Hair follicular keratinocyte (primary cell): ENCODE measurements at places on chromosomes 2 and 18. TPM values are rescaled to one million over a fixed set of nuclear protein-coding genes. Genes with fewer than 3 reads are reported as not detected.

Gene ANO7
- 0.16 and 0.23 TPM in 2 replicates for total RNA-seq

Gene PAX3
- total RNA-seq = not detected in 2 replicates

Gene GNAL
- 17.5 and 17.6 TPM in 2 replicates for total RNA-seq

Gene ST6GAL2
- 0.08 TPM in 1 of 2 replicates, not detected in the other for total RNA-seq

Gene CYP27C1
- 3.4 and 4.9 TPM in 2 replicates for total RNA-seq

Gene ASPRV1
- 0.19 and 0.62 TPM in 2 replicates for total RNA-seq

Gene EFR3B
- 0.55 and 0.61 TPM in 2 replicates for total RNA-seq

Gene UGT1A3
- not detected in 2 replicates for total RNA-seq

Gene ALPI
- not detected in 2 replicates for total RNA-seq

Gene LGALSL
- 6.2 and 10.6 TPM in 2 replicates for total RNA-seq
